Stimulated activated CD4-positive, alpha-beta T cell treated with anti-CD3 and anti-CD28 coated beads, Interleukin-2, amount 100 ng/mL, for 24 hours (primary cell): ENCODE measurements at places on chromosomes 13 and 19.

GRCh38 chr19:46974181-46974580 lies 45.5 kb upstream of the NPAS1 start:
- DNase-seq: no peak

- no peak for DNase-seq
These were observed 3.5 kb upstream of the TLE5 start for GRCh38 chr19:3065675-3066357.

GRCh38 chr19:28793391-28794168 lies 419.4 kb downstream of the UQCRFS1 start:
- peak; percentile 1 for DNase-seq

- no peak for DNase-seq
These were observed 53.2 kb upstream of the EEF1AKMT1 start for GRCh38 chr13:20826843-20827560.

- DNase-seq: no peak
These were observed 65.6 kb downstream of the WASF3 start for GRCh38 chr13:26623125-26623524.

GRCh38 chr19:46144756-46145155 lies 3.3 kb upstream of the IGFL2 start:
- DNase-seq: no peak

- DNase-seq: no peak
These were observed 7.6 kb upstream of the MLLT1 start for GRCh38 chr19:6287269-6287885.
